Astrocyte (in vitro differentiated cells and primary cell): ENCODE measurements at places on chromosomes 1 and 21.

DNA sequence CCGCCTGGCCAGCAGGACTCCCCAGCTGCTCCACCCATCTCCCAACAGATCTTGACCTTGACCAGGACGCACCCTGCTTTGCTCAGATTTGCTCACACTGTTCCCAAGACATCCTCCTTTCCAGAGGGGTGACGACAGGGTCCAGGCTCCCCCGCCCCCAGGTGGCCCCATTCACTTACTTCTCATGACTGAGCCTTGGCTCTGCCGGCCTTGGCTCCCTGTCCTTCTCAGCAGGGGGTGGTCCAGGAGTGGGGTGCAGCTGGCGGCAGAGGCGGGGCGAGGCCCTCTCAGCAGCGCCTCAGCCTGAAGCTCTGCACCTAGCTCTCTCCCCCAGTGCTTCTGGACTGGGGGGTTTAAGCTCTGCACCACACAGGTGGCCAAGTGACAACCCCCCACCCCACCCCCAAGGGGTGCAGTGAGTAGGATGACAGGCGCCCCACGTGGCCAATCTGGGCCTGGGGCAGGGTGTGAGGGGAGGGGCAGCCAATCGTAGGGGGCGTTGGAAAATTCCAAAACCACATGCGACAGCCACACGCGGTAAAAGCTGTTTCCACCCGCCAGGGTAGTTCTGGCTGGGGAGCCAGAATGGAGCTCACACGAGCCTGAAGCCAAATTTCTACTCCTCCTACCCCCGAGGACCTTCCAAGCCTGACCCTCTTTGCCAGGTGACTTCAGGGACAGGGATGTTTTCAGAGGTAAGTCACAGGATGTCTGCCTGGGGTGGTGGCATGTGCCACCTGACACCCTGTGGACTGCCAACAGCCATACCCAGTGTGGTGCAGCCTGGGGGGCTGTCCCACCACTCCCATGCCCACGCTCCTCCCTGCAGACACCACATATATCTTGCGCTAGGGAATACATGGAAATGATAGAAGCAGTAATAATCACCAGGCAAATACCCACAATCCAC lies 5.6 kb downstream of the RORC start:
- DNase-seq, result no peak

GRCh38 chr1:243455760-243456651 lies 200.2 kb downstream of the SDCCAG8 start:
- DNase-seq, result no peak

GRCh38 chr1:226438007-226438406 lies 30.1 kb upstream of the PARP1 start:
- DNase-seq, result no peak

GRCh38 chr1:9278116-9278515 lies 14.6 kb upstream of the SPSB1 start:
- no peak for DNase-seq

GRCh38 chr1:67342076-67342890 lies 34.6 kb downstream of the IL12RB2 start:
- DNase-seq, result no peak

- DNase-seq, result peak; percentile 13
Measured at GRCh38 chr21:21018821-21019220, 20.6 kb downstream of the NCAM2 start.

GRCh38 chr1:161083748-161084596 lies 5.4 kb downstream of the NECTIN4 start:
- peak; percentile 39 for DNase-seq

GRCh38 chr1:33256471-33257206 lies at the start of gene ZNF362:
ZNF362 (plus strand) TSS chr1:33256492; CDS start chr1:33270575, 14,083 bp downstream.
- peak; percentile 67 for DNase-seq

DNA sequence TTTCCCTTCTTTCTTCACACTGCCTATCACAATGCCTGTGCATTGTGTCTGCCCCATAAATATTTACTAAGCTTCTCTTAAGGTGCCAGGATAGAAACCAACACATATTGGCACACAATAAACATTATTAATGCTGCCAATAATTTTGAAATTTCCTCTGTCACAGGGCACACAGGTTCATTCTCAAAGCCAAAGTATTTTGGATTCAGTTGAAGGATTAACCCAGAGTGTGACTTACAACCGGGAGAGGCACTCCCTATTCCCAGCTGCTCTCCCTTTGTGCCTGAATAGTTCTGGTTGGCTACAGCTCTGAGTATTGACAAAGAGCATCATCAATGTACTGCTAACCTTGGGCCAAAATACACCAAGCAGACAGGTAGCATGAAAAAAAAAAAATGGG lies 46.6 kb upstream of the ATP1A1 start:
- no peak for DNase-seq

DNA sequence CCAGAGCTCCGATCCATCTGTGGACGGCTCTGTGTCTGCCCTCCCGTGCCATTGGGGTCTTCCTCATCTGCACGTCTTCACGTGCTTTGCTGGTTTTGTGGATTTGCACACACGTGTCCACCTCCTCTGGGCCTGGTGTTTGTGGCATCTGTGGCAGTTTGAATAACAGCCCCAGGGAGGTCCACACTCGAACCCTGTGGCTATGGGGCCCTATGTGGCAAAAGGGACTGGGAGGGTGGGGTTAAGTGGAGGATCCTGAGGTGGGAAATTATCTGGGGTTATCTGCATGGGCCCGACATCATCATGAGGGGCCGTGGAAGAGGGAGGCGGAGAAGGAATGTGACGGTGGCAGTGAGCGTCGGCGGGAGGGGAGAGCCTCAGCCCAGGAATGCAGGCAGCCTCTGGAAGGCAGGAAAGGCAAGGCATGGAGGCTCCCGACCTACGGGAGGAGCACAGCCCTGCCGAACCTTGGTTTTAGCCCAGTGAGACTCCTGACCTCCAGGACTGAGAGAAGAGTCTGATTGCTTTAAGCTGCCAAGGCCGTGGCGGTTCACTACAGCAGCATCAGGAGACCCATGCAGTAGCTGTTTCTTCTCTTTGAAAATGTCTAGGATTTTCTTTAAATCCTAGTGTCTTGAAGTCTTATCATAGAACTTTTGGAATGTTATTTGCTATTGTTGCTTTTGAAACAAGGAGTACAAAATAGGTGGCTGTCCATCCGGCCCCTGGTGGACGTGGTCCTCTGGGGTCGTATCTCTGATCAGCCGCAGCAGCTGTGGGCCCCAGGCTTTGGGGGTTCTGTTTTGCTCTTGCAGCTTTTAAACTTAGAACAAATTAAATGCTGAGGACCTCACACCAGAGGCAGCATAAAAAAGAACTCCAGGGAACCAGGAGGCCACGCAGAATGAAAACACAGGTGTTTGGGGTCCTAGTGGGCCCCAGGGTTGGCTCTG lies 40.0 kb upstream of the LRRC3 start:
- DNase-seq, result no peak

DNA sequence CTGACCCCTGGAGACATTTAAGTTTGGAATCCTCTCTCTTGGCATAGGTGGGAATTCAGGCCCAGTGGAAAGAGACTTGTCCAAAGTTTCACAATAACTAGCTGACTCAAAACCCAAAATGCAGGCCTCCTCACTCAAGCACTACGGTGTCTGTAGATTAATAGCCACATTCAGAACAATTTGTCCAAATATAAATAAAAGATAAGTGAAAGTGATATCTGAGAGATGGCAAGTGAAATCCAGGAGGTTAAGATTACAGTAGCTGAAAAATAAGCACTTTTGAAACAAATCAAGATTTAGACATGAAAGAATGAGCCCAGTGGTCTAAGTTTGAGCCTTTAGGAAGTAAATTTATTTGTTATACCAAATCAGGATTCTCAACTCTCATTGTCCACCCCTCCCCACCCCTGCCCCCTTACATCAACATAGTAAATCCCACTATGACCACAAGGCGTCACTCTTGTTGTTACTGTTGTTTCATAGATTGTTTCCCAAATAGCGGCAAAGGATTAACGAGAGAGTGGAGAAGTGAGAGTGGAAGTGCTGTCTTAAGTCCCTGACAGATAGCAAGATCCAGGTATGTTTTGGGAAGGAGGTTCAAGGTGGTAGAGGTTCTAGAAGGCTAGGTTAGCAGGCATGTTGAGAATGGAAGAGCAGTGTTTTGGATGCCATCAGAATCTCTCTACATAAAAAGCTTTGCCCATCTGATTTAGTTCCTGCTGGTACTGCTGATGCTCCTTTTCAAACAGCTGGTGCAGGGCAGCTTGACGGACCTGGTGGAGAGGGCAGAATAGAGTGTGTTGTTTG lies 7.1 kb upstream of the TPM3 start:
- DNase-seq, result peak; percentile 48

- no peak for DNase-seq
Measured at GRCh38 chr21:33203371-33203724, 26.4 kb upstream of the IFNAR2 start.

- no peak for DNase-seq
Measured at GRCh38 chr1:93671099-93671621, 10.5 kb downstream of the BCAR3 start.

DNA sequence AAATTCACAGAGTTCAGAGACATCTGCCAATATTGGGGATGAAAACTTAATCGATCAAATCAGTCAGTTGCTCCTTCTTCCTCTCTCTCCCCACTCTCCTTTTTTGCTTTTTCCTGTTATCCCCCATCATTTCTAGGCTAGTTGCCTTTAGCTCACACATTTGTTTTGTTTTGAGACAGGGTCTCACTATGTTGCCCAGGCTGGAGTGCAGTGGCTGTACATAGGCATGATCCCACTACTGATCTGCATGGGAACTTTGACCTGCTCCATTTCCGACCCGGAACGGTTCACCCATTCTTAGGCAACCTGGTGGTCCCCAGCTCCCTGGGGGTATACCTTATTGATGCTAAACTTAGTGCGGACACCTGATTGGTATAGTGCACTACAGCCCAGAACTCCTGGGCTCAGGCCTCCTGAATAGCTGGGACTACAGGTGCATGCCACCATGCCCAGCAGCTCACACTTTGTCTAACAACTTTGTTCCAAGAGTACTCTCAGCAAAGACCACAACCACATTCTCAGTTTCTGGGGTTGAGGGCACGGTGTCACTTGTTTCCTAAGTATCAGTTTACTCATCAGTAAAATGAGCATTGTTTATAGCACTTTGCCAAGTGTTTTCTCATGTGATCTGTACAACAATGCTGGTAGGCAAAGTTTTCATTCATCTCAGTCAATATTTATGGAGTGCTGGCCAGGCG lies 6.7 kb upstream of the ELOA start:
- DNase-seq, result no peak

- no peak for DNase-seq
Measured at GRCh38 chr1:196584696-196585095, 23.5 kb downstream of the KCNT2 start.

GRCh38 chr1:89098857-89099256 lies 27.1 kb downstream of the GBP2 start:
- DNase-seq, result no peak

DNA sequence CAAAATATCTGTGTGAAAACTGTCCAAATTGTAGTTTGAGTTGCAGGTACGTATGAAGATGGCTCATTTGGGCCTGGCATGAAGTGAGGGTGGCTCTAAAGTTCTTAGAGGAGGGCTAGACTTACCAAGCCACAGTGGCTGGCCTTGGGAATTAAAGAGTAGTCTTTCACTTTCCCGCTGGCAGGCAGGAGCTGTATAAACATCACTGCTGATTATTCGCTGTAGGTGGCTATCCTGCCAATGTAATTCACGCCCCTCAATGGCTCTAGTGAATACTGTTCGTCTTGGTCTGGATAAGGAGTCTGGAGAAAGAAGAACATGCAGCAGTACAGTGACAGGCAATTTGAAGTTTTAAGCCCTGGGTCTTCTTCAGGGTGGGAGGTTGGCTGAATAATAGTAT lies 31.0 kb downstream of the UROD start:
- no peak for DNase-seq

DNA sequence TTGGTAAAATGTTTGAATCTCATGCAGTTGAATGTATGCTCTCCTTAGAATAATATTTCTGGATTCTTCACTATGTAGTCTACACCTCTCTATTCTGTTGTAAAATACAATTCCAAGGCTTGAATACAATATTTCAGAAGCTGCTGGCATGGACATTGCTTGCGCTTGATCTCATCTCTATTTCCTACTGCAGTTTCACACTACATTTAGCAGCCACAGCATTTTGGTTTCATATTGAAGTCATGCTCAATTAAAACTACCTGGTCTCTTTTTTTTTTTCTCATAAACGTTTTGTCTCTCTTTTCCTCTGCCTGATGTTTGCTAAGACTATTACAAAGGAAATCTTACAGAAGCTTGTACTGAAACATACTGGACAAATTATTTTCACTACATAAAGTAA lies 631.0 kb upstream of the TMPRSS15 start:
- DNase-seq, result no peak

DNA sequence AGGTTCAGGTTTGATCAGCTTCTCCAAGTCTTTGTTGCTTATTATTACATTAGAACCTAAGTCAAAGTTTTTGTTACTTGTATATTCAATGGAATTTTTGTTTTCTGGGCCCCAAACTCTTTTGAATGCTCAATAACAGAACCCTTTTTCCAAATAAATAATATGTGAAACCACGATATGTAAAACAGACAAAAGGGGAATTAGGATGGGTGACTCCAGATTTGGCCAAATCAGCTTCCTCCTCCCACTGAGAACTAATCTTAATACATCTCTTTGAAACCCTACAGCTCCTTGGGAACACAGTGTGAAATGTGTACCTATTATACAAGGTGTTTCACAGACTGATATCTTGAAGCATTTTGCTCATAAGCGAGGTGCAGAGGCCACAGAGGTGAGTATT lies 67.0 kb upstream of the TNFSF18 start:
- no peak for DNase-seq

GRCh38 chr1:233433436-233434210 lies 106.1 kb downstream of the MAP3K21 start:
- DNase-seq, result peak; percentile 78

GRCh38 chr1:161092621-161093028 lies 3.3 kb upstream of the NECTIN4 start:
- DNase-seq, result no peak

GRCh38 chr1:200670242-200671118 lies 773 bp upstream of the DDX59 start:
- DNase-seq, result peak; percentile 60

- DNase-seq, result no peak
Measured at GRCh38 chr1:7570311-7570710, 200.8 kb upstream of the VAMP3 start.

GRCh38 chr1:229015806-229016205 lies 255.1 kb upstream of the RAB4A start:
- DNase-seq, result no peak

GRCh38 chr1:51210055-51210454 lies 26.0 kb upstream of the RNF11 start:
- no peak for DNase-seq

- DNase-seq, result peak; percentile 6
Measured at GRCh38 chr1:165697491-165697880, 876 bp downstream of the ALDH9A1 start.

DNA sequence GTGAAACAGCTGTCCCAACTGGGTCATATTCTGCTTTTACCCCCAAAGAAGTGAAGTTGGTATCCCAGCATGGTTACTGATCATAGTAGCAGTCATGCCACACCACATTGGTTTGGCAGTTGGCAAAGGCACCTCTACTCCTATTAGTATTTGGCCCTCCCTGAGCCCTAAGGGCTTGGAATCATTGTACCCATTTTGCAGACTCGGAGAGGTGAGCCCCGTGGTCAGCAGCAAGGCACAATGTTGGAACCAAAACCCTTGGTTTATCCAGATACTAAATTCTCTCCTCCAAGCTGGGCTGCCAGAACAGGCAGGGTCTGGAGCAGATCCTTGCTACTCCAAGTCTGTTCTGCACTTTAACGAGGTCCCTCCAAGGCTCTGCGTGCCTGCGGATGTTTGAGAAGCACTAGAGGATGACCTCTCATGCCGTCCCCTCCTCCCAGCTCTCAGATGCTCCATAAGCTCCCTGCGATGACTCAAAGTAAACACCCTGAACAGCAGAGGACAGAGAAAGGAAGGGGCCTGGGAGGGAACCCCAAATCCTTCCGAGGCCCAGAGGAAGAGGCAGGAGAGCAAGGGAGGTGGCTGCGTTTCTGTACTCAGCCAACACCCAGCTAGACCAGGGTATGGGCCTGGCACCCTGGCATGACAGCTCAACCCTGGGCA lies 89.3 kb downstream of the PAX7 start:
- DNase-seq, result no peak
